ENCODE measurements at places on chromosomes 11 and 22. TPM values are rescaled to one million over a fixed set of nuclear protein-coding genes. Genes with fewer than 3 reads are reported as not detected.

DNA sequence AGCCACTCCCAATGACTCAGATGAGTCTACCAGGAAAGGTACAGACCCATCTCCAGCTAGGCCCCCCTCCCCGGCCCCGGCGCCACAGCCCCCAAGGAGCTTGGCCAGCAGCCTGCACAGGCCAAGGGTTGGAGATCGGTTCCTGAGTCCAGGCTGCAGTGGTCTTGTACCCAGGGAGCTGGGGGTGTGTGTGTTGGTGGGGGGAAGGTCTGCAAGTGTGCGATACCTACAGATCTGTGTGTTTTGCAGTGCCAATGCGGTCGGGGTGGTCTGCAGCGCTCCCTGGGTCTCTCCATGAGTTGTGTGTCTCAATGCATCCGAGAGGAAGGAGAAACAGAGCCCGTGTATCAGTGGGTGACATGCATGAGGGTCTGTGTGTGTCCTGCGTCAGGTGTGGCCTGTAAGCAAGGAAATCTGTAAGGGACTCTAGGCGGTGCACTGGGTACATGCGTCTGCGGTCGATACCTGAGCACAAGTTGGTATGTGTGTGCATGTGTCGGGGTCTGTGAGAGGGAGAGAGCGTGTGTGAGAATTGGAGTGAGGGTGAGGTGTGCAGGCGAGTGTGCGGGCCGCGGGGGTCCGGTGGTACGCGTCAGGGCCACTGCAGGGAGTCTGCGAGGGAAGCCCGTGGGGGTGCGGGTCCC, 645 bp downstream of the CDC42BPG start:
- DNase-seq: no peak

ELMOD1 gene
- 7.3 TPM for total RNA-seq

GRCh38 chr11:107282195-107282594, 175.4 kb downstream of the CWF19L2 start:
- no peak for DNase-seq

CARD10 gene
- total RNA-seq: 9.2 TPM

MMP27 gene
- not detected for total RNA-seq

OR52A1 gene
- total RNA-seq: not detected

GGT5 gene
- 57.8 TPM for total RNA-seq

OR8G1 gene
- total RNA-seq: not detected

DNA sequence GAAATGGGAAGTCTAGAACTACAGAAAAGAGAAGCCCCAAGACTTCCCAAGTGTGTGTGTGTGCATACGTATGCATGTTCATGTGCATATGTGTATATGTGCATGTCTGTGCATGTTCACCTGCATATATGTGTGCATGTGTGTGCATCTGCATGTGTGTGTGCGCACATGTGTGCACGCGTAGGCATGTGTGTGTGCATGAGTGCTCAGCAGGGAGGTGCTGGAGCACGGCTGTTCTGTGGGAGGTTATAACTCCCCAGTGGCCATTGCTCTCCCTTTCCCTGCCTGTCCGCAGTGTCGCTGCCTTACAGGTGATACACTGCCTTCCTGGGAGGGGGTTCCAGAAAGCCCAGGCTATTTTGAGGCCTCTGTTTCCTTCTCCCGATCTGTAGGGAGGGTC, 29.8 kb downstream of the B3GAT1 start:
- no peak for DNase-seq

- DNase-seq: no peak
Measured at GRCh38 chr11:1146365-1146764, 11.4 kb upstream of the MUC5AC start.

DNA sequence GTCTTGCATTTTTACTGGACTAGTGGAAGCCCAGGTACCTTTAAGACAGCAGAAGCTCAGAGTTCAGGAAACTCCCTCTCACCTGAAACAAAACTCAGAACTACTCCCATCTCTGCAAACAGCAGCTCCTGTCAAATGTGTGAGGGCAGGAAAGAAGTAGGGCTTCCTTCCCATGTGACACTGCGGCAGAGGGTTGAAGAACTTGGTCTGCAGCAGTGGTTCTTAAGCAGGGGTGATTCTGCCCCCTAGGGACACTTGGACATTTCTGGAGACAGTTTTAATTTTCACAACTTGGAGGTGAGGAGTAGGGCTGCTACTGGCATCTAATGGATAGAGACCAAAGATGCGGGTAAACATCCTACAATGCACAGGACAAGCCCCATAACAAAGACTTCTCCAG, 63.4 kb downstream of the RCN1 start:
- DNase-seq: no peak

GRCh38 chr11:68653486-68654430, 30.6 kb upstream of the GAL start:
- no peak for DNase-seq

DEPDC7 gene
- 0.41 TPM for total RNA-seq

DNA sequence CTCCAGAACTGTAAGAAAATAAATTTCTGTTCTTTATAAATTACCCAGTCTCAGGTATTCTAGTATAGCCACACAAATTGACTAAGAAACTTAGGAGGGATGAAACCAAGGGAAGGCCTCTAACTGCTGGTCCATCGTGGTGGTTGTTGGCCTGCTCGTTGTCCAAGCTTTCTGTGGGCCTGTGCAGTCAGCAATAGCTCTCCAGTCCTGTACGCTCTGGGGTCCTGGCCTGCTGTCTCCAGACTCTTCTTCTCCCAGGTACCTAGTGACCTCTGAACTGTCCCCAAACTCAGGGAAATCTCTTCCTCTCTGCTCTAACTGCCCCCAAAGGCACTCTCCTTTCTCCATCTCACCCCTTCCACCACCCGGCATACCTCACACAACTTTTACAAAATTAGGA, 5.7 kb upstream of the VSIG10L2 start:
- DNase-seq: no peak

DNA sequence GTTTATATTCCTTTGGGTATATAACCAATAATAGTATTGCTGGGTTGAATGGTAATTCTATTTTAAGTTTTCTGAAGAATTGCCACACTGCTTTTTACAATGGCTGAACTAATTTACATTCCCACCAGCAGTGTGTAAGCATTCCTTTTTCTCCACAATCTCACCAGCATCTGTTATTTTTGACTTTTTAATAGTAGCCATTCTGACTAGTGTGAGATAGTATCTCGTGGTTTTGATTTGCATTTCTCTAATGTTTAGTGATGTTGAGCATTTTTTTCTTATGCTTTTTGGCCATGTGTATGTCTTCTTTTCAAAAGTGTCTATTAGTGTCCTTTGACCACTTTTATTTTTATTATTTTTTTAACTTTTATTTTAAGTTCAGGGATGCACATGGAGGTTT, 275.3 kb downstream of the METTL15 start:
- no peak for DNase-seq

- DNase-seq: no peak
Measured at GRCh38 chr22:35443338-35443737, 43.4 kb downstream of the MCM5 start.

DNA sequence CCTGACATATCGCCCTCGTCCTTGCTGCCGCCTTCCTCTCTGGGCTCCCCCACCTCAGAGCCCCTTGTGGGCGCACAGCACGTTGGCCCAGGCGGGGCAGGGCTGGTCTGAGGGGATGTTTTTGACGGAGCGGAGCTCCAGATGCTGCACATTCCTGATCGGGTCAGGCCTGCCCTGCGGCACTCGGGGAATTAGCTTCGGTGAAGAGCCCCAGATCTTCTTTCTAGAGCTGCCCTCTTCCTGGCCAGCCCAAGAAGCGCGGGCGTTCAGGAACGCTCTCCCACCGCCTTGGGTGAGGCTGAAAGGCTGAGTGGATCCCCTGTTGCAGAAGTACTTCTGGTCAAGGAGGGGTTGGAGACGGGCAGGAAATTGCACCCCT, 12.1 kb downstream of the YPEL4 start:
- DNase-seq: no peak

SLC22A25 gene
- total RNA-seq: not detected

- DNase-seq: no peak
Measured at GRCh38 chr11:79918846-79919245, 478.0 kb upstream of the TENM4 start.

GRCh38 chr11:100031973-100032372, 655.1 kb upstream of the ARHGAP42 start:
- no peak for DNase-seq

ANO9 gene
- total RNA-seq: 1.6 TPM

CHRM1 gene
- not detected for total RNA-seq

DNA sequence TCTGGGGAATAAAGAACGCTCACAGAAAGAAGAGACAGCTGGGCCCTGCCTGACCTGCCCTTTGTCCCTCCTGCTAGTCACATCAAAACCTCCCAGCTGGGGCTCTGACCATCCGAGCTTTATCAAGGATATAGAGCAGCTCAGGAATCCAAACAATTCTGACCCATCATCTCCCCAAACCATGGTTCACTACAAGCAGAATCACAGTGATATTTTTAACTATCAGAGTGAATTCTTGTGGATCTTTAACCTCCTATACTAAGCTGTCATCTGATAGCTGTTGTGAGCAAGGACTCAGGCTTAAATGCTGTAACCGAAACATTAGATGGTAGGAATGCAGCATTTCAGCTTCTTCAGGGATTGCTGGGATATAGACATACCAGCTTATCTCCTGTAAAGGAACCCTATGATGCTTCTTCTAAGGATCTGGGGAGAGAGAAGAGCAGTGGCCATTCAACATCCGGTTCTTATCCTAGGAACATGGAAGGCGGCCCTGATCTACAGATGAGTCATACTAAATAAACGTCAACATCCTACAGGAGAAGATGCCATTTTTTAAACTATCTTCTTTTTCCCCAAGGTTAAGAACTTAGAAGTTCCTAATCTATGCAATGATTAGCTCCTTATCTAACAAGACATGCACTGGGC, 84.7 kb upstream of the AKIP1 start:
- DNase-seq: no peak

DNA sequence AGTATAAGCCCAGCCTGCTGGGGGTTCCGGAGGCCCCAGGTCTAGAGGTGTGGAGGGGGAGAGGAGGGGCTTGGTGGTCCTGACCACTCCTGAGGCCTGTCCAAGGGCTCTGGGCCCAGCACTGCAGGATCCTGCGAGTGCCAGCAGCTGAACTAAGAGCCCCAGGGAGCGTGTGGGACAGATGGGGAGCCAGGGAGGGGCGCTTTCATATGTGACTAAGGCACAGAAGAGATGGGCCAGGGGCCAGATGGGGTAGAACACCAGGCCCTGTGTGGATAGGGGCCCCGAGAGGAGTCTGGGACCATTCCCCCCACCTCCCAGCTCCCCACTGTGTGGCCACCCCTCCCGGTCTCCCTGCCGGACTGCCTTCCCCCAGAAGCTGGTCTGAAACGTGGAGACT, 18.4 kb downstream of the MAFF start:
- no peak for DNase-seq

- DNase-seq: no peak
Measured at GRCh38 chr11:27408246-27408800, 45.3 kb upstream of the CCDC34 start.

GRCh38 chr11:112024178-112024772, 933 bp upstream of the DLAT start:
- DNase-seq: no peak

DNA sequence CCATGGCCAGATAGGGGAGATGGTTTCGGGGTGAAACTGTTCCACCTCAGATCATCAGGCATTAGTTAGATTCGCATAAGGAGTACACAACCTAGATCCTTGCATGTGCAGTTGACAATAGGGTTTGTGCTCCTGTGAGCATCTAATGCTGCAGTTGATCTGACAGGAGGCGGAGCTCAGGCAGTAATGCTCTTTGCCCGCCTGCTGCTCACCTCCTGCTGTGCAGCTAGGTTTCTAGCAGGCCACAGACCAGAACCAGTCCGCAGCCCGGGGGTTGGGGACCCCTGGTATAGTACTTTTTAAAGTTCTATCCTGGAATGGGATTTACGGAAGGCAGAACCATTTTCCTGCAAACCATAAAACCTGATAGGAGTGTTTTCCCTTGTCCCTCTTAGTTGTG, 54.6 kb downstream of the POLD3 start:
- no peak for DNase-seq

DNA sequence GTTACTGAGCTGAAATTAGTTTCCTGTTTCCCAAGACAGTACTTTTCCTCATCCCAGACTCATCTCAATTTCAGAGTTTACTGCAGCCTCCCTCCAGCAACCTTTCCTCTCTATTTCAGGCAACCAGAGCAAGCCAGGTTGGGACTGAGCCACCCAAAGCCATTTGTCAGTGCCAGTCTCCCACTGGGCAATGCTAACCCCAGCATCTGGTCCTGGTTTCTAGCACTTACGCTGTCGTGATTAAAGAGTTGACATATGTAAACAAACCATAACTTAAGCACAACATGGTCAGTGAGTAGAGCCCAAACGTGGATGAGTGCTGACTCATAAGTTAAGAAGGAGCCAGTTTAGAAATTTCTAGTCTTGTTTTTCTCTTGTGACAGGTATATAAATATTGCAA, 119.6 kb upstream of the BLID start:
- no peak for DNase-seq

TMPRSS4 gene
- total RNA-seq: not detected

- DNase-seq: no peak
Measured at GRCh38 chr11:78261367-78261766, 72.6 kb downstream of the USP35 start.

DNA sequence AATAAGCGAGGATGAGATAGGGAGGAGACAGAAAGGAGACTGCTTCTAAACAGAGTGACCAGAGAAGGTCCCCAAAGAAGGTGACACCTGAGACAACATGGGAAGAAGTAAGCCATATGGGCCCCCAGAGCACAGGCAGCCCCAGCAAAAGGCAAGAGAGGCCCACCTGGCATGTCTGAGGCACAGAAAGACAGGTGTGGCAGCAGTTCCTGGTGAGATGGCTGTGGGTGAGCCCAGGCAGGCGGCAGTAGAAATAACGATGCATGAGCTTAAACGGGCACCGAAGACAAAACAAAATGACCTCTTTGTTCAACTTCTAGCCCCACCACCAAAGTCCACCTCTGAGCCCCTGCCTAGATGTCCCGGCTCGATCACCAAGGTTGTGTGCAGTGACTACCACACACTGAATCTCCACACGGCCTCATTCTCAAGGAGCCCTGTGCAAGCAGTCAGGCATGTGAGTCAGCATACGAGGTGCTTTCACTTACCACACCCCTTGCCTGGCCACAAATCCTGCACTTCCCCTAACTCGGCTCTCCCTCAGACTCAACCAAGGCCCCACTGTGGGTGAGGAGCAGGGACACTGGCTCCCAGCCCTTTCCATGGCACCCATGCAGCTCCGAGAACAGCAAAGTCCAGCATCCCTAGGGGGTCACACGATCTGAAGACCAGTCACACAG, 77.6 kb downstream of the PACSIN2 start:
- no peak for DNase-seq

GRCh38 chr11:12686246-12687060, 12.2 kb downstream of the TEAD1 start:
- no peak for DNase-seq

KCNJ11 gene
- 11.3 TPM for total RNA-seq

DNA sequence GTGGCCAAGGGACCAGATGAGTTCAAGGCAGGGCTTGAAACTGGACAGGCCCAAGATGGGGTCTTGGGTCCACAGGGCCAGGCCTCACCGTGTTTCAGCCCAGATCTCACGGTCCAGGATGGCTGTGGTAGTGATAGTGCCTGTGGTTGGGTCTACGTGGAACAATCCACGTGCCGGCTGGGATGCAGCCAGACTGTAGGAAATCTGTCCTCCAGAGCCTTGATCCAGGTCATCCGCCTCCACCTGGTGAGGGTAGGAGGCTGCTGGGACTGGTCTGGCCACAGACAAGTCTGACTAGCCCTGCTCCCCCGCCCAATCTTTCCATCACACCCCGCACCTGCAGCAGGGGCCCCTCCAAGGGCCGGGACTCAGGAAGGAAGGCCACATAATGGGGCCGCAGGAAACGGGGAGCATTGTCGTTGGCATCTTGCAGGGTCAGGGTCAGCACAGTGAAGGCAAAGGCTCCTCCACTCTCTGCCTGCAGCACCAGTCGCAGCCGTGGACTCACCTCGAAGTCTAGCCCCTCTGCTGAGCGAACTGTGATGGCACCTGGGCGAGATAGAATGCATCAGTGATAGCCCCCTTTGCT, 6.7 kb upstream of the TPP1 start:
- no peak for DNase-seq
